ENCODE measurements at places on chromosomes 5 and 9.

GRCh38 chr9:110015759-110016158, 192.2 kb downstream of the C9orf152 start:
- DNase-seq, result no peak

GRCh38 chr5:178486239-178486641, 104.0 kb downstream of the COL23A1 start:
- no peak for DNase-seq

GRCh38 chr5:153905219-153905618, 133.5 kb downstream of the FAM114A2 start:
- no peak for DNase-seq

GRCh38 chr5:97400537-97400936, 217.5 kb upstream of the RIOK2 start:
- no peak for DNase-seq

GRCh38 chr5:51185850-51186329, 197.4 kb upstream of the ISL1 start:
- DNase-seq, result no peak

- no peak for DNase-seq
These were observed 30.2 kb downstream of the PTPN3 start for GRCh38 chr9:109467936-109468335.

DNA sequence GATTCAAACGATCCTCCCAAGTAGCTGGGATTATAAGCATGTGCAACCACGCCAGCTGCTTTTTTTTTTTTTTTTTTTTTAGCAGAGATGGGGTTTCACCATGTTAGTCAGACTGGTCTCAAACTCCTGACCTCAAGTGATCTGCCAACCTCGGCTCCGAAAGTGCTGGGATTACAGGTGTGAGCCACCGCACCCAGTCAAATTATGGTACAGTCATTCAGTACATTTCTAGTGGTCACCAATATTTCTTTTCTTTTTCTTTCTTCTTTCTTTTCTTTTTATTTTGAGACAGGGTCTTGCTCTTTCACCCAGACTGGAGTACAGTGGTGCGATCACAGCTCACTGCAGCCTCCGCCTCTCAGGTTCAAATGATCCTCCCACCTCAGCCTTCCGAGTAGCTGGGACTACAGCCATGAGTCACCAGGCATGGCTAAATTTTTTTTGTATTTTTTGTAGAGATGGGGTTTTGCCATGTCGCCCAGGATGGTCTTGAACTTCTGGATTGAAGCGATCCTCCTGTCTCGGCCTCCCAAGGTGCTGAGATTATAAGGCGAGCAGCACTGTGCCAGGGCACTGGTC, 25.4 kb upstream of the DCP2 start:
- DNase-seq, result no peak

DNA sequence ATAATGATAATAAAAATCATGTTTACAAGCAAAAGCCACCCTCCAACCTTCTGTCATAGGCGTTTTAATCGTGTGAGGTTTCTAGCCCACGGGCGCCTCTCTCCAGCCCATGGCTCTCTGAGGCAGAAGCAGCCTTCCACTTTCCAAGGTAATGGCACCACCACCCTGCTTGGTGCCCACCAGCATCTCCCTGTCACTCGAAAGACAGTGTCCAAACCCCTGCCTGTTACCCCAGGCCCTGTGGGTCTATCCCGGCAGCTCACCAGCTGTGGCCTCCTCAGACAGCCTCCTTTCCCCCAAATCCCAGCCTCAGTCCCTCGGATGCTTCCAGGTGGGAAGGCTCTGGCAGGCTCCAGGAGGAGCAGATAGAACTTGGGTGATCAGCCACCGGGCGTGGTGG, 123.8 kb upstream of the LPCAT1 start:
- no peak for DNase-seq
